Astrocyte of the spinal cord (primary cell): ENCODE measurements at places on chromosomes 1 and 21.

- no peak for DNase-seq
Measured at GRCh38 chr1:54230507-54231339, 30.8 kb downstream of the MRPL37 start.

- peak; percentile 59 for DNase-seq
Measured at GRCh38 chr1:212518188-212519054, 85.7 kb downstream of the NENF start.

- DNase-seq: no peak
Measured at GRCh38 chr1:34790985-34791384, 1.8 kb upstream of the GJA4 start.

GRCh38 chr1:176626572-176627061 is 163.6 kb downstream of the PAPPA2 start:
- no peak for DNase-seq

- peak; percentile 72 for DNase-seq
Measured at GRCh38 chr1:201882665-201883132, 6.0 kb upstream of the SHISA4 start.
